Activated CD4-positive, CD25-positive, alpha-beta regulatory T cell (primary cell): ENCODE measurements at places on chromosomes 7 and 10.

DNA sequence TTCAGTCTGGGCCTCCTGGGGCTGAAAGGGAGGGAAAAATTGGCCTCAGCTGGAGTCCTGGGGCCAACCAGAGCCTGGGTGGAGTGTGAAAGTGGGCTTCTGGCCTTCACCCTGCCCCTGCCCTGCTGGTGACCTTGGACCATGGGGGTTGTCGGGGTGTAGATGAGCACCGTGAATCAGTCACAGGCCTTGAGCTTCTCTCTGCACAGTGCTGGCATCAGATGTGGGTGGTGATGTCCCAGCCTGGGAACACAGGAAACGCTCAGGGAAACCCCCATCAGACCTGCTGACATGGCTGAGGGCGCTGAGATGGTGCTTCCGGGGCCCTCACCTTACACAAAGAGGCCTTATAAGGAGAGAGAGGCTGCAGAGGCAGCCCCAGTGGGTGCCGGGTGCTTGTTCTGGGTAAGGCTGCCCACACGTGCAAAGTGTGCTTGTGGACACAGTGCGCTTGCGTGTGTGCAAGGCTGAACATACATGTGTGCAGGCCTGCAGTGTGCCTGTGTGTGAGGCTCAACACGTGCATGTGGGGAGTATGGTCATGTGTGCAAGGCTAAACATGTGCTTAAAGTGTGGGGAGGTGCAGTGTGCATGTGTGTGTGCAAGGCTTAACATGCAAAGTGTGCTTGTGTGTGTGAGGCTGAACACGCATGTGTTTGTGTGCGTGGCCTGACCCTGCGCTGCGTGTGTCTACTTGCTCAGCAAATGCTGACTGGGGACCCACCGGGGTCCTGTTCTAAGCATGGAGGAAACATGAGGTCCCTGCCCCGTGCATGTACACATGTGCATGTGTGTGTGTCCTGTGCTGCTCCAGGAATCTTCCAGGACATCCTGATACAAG is 6.5 kb downstream of the ARPC1B start:
- DNase-seq = peak; percentile 75

DNA sequence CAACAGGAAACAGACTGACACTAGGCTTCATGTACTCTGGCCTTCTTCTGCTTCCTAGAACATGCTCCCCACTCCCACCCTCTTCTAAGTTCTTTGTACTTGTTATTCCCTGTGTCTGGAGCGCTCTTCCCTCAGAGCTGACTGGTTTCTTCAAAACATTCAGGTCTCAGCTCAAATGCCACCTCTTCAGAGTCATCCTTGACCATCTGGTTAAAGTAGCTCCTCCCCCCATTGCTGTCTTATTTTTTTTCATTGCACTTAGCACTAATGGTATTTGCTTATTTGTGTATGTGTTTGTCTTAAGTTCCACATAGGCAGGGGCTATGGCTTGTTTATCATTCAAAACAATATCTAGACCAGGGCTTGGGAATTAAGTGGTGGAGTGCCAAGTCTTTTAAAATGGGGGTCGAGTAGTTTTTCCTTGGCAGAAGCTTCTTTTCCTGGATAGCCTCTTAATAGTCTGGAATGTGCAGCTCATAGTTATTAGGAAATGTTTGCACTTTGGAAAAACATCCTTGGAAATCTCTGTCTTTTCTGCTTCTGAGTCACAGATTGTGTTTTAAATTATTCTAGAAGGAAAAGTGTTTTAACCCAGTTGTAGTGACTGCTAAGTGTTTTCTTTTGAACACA is 60.0 kb downstream of the RALA start:
- no peak for DNase-seq

GRCh38 chr7:16933296-16934279 is 51.8 kb upstream of the AGR3 start:
- no peak for DNase-seq

DNA sequence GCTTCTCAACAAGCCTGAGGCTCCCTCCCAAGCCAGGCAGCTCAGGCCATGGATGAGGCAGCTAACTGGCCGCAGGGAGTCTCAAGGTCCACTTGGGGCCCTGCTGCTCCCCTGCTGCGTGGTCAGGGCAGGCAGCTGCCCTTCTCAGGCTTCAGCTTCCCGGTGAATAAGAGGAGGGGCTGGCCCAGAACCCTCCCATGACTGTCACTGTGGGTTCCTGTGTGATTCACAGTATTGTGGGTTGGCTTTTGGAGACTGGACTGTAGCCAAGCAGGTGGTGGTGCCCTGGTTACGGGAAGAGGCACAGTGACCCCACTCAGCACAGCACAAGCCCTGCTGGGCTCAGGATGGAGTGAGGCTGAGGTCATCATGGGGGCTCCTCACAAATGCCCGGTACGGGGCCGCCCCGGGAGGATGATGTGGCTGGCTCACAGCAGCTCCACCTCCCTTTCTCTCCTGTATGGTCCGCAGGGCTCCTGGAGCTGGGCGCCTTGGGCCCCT is 189.8 kb downstream of the HECW1 start:
- no peak for DNase-seq

- DNase-seq = no peak
These were observed 108.6 kb downstream of the ARHGAP22 start for GRCh38 chr10:48496105-48496830.

DNA sequence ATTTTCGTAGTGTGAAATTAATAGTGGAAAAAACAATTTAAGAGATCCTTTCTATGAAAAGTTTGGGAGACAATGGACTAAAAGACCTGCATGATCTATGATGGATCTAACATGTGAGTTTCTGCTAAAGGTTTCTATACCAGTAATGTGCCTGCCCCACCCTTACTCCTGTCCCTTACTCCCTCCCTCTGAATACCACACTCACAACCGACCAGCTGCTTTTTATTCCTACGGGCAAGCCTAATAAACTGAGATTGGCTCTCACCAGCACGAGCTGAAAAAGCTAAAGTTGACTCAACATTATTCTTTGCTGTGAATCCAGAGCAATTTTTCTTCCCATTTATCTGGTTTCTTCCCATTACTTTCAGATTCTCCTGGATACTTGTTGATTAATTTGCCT is 17.8 kb upstream of the REEP3 start:
- no peak for DNase-seq

DNA sequence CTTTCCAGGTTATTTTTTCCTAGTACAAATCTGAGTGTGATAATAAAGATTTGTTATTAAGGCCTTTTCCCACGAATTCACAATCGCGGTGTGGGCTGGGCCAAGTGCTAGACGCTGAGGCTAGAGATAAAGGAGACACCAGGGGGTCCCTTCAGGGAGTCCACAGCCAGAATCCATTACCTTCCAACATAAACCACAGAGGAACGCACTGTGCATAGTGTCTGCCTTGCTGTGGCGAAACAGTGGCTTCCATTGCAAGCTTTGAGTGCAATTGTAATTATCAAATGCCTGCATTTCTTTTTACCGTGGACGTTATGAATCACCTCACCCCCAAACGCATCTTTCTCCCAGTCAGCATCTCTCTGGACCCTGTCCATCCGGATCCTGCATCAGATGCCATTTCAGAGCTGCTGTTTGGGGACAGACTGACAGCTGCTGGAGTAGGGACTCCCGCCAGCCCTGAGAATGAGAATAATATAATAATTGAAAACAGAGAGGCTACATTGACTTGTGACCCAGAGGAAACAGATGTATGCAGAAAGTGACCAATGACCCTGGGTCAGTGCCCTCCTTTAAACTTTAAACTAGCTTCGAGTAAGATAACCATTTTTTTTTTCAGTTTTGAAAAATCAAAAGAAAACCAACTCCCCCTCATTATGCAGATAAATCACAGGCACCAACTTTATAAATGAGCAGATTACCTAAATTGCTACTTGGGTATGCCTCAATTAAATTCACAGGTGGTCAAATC is 456.2 kb upstream of the NRP1 start:
- no peak for DNase-seq

DNA sequence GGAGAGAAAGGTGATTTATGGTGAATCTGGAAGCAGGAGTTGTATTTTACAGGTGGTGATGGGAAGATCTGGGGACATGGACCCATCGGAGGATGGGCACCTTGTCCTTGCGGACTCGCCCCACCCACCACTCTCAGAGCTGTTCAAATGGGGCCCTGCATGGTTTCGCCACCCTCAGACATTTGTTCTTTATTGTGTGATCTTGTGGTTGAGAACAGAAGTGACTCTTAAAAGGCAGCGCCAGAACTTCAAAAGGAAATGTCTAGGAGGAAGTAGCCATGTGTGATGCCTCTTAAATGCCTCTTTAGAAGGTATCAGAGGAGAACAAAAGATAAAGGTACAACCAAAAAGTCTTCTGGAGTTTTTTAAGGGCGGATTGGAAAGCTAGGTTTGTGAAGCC is 205.7 kb downstream of the KIAA1217 start:
- DNase-seq = no peak

- no peak for DNase-seq
These were observed 437.0 kb downstream of the SUGCT start for GRCh38 chr7:40571796-40572195.

- DNase-seq = no peak
These were observed 426.0 kb downstream of the TYW1 start for GRCh38 chr7:67422601-67423000.

DNA sequence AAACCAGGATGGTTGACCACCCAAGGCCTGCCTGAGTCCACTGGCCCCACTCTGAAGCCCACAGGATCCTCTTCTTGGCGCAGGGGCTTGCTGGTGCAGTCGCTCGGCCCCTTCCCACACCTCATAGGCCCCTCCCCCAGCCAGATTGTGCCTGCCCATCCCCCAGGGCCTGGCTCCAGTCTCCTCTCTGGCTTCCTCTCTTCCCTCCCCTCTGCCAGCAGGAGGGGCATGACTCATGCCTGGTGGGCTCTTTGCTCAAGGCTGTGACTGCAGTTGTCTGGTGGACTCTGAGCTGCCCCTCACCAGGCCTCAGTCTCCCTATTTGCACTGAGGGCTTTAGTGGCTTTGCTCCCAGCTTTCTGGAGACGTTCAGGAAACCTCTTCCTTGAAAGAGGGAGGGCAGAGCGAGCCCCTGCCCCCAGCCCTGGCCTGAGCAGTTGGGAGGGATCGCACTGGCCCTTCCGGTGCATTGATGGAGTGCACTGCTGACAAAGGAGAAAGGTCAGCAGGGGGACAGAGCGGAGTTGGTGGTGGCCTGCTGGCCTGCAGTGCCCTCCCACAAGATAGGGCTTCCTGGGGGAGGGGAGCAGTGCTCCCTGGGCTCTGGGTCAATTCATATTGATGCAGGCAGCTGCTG is 60.7 kb downstream of the ZMIZ1 start:
- DNase-seq = no peak

GRCh38 chr10:95280637-95281036 is 10.2 kb downstream of the PDLIM1 start:
- no peak for DNase-seq

- no peak for DNase-seq
These were observed 10.5 kb downstream of the LSM5 start for GRCh38 chr7:32479574-32480200.

DNA sequence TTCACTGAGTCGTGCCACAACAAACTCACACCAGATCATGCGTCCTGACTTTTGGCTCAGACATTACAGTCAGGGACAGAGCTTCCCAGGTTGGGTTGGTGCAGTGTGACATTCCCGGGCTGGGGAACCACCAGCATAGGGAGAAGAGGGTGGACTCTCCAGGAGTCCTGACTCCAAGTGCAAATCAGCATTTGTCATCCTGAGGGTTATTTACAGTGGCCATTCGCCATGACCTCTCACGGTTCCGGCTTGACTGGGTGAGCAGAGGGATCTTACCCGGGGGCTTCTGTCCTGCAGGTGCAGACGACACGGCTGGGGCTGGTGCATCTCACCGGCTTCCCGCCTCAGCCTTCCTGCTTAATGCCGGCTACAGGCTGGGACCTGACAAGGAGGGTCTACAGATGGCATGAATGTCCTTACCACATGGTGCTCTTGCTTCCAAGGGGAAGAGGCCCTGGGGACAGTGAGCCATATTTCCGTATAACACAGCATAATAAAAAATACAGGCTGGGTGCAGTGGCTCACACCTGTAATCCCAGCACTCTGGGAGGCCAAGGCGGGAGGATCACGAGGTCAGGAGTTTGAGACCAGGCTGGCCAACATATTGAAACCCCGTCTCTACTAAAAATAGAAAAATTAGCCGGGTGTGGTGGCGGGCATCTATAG is 12.5 kb upstream of the INTS1 start:
- DNase-seq = no peak
